ENCODE measurements at places on chromosomes 4 and X.

DNA sequence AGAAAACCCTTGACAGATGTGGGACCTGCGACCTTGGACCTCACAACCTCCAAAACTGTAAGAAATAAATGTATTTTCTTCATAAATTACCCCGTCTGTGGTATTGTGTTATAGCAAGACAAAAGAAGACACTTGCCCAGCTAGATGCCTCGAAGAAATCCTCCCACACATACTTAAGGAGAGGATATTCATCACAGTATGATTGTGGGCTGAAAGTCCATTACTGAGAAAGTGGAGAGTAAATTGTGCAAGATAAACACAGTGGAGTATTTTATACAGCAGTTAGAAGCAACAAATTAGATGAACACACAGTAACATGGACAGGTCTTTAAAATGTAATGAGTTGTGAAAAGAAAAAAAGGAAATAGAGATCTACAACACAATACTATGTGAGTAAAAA is 25.8 kb upstream of the PLA2G12A start:
- DNase-seq, result no peak

GRCh38 chr4:56026596-56026995 is 77.9 kb downstream of the CEP135 start:
- DNase-seq, result no peak

GRCh38 chr4:94852616-94853015 is 94.9 kb downstream of the BMPR1B start:
- DNase-seq, result no peak

DNA sequence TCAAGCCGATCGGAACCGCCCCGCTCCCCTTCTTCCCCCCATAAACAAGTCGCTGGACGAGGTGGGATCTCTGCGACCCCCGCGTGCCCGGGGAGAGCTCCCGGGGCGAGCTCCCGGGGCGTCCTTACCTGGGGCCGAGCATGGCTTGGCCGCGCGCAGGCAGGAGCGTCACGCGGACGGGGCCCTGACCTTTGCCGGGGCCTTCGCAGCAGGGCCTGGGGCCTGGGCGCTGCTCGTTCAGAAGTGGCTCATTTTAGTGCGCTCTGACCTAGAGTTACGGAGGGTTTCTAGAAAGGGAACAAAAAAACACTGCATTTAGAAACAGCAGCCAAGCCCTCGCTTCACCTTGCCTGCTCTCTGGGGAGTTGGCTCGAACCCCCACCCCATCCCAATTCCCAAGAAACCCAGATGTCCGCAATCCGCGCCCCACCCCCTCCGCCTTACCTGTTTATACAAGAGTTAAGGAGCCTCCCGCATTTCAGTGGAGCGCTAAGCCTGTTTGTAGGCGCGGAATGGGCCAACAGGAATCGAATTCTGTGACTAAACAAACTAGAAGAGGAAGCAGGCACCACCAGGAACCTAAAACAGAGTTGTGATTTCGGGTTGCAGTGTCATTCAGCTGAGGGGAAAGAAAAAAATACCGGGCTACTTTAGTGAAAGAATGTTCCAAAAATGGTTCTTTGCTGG is 814 bp upstream of the RBM47 start:
- peak; percentile 70 for DNase-seq

DNA sequence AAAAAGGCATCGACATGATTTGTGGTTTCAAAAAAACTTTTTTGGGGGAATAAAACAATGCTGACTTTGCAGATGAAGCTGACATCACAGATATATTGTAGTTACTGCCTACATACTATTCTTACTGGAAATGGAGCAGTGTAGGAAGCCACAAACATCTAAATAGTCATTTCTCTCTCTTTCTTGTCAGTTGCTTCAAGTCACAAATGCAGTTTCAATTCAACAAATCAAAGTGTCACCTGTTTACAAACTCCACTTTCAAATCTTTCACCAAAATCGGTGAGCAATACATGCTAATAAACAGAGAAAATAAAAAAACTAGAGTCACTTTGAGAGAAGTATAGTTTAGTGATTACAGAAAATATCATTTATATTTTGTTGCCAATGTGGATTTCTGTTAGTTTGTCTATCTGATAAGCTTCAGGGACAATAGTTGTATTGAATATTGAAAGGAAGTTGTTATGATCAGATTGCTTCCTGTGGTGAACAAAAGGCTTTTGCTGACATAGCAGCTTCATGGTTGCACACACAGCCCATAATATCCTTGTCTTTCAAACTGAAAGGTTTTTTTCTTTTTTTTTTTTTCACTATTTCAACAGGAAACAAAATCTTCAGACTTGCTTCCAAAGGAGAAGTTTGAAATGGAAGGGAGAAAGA is 49.7 kb upstream of the PTPN13 start:
- no peak for DNase-seq

DNA sequence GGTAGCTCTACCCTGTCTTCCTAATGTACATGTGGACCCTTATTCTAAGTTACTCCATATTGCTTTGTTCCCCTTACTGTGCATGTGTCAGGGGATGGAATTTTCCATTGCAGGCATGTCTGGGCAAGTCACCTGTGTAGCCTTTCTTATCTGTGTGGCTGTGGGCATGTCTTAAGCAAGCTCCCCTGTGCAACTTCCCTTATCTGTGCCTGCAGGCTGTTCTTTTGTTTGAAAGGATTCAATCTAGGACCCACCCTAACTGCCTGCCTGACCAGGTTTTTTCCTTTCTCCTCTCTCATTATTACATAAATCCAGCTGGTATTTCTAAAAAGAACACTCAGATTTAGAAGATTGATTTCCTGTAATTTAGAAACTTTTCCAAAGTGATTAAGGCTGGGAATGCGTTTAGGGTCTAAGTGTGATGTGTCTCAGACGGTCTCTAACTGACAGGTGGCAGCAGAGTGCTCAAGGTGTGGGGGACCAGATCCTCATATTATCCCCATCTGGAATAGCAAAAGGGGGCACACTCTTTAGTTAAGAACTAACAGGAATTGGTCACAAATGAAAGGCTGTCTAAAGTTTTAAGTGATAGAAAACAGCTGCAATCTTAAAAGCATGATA is 198.9 kb upstream of the PPP1R2C start:
- no peak for DNase-seq

DNA sequence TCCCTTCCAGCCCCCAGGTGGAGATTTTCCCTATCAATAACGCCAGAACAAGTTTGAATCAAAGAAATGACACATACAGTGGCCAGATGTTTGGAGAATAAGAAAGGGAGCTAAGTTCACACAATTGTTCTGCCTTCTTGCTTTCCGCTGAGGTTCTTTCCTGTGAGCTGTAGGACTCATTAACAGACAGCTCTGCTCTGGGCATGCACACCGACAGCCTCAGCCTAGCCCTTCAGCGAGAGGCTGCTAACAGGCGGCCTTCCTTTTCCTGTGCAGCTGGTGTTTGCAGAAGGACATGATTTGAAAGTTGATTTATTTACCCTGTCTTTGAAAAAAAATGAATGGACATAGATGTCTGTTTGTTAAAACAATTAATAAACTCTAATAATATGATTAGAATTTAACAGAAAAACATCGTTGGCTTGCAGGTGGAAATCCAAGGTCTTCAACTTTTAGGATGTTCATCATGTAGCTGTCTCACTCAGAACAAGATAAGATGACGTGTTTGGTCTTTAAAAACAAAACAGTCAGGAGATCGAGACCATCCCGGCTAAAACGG is 183.3 kb downstream of the KDR start:
- DNase-seq, result peak; percentile 48

- no peak for DNase-seq
These were observed 95.5 kb downstream of the PCDH7 start for GRCh38 chr4:30815685-30816084.

DNA sequence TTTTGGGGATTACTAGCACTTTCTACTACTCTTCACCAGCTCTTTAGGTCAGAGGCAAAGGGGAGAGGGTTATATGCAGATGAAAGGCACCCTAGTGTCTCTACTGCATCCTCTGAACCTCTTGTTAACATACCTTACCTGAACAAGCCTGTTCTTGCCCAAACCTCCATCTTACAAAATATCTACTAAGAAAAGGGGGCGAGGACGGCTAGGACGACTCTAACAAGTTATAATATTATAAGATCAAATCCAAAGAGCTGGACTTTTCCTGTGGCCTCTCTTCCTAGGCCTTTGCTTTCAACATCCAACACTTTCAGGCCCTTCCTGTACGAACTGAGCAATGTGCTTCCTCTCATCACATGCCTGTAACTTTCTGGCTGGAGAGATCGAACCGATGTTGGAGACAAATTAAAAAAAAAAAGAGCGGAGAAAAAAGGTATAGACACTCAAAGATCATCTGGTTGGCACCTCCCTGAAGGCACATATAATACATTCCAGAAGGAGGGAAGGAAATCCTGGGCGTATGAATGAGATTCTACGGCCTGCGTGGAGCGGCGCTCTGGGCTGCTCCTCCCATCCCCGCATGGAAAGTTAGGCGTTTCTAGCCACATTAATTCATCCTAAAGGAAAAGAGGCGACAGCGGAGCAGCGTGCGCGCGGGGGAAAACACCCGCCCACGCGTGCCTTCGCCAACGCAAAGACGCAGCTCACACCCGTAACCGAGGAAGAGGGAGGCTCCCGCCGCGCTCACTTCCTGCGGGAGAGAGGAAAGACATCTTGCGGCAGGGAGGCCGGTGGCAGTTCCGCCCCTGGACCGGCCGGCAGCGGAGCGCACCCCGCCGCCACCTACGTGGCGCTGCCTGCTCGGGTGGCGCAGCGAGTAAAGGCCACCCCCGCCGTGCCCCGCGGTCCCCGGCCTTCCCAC is 808 bp downstream of the PRDM5 start:
- DNase-seq, result no peak

DNA sequence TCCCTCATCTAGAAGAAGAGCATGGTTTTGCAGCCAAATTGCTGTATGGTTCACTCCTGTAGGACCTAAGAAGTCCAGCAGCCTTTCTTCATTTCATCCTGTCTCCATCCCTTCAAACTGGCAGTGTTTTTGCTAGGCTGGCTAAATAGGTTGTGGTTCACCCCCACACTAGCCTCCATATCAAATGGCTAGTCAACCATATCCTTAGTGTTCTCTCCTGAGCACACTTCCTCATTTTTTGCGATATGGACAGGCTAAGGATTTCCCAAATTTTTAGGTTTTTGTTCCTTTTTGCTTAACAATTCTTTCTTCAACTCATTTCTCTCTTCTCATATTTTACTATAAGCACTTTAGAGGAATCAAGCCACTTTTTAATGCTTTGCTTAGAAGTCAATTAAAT is 98.8 kb upstream of the NOCT start:
- DNase-seq, result peak; percentile 11

- no peak for DNase-seq
These were observed 91.2 kb downstream of the FAM53A start for GRCh38 chr4:1592709-1593417.

GRCh38 chr4:138085736-138086305 is 156.3 kb downstream of the SLC7A11 start:
- no peak for DNase-seq

- DNase-seq, result no peak
These were observed 1.4 kb upstream of the VEGFC start for GRCh38 chr4:176794151-176794550.

DNA sequence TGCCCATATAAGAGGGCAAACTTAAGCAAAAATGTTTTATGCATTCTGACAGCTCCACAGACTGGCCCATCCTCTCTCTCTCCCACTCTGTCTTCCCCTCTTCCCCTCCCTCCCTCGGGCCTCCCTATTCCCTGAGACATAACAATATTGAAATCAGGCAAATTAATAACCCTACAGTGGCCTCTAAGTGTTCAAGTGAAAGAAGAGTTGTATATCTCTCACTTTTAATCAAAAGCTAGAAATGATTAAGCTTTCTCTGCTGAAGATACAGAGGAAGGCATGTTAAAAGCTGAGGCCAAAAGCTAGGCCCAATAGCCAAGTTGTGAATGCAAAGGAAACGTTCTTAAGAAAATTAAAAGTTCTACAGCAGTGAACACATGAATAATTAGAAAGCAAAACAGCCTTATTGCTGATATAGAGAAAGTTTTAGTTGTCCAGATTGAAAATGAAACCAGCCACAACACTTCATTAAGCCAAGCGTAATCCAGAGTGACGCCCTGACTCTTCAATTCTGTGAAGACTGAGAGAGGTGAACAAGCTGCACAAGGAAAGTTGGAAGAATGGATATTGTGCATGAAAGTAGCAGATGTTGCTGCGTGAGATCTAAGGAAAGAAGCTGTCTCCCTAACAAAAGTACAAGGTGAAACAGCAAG is 54.9 kb downstream of the USO1 start:
- DNase-seq, result no peak

DNA sequence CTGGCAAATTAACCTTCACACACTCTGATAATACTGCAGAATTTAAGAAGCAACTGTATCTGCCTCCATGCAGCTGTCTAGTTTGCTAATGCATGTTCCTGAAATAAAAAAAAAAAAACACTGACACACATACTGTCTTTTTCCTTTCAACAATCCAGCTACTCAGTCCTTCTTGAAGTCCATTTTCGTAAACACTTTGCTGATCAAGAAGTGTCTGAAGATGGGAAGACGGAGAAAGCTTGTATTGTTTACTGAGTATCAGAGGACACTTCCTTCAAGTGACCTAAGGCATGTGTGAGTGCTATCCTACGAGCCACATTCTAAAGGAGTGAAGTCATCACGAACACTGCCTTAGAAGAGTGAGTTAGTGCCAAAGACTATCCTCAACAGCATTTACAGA is 82.6 kb downstream of the LUZP4 start:
- no peak for DNase-seq

GRCh38 chr4:101555341-101555880 is 208.1 kb upstream of the PPP3CA start:
- DNase-seq, result no peak
